ENCODE measurements at places on chromosomes 3 and 15.

GRCh38 chr15:49927189-49927861, 191.7 kb downstream of the ATP8B4 start:
- no peak for DNase-seq

DNA sequence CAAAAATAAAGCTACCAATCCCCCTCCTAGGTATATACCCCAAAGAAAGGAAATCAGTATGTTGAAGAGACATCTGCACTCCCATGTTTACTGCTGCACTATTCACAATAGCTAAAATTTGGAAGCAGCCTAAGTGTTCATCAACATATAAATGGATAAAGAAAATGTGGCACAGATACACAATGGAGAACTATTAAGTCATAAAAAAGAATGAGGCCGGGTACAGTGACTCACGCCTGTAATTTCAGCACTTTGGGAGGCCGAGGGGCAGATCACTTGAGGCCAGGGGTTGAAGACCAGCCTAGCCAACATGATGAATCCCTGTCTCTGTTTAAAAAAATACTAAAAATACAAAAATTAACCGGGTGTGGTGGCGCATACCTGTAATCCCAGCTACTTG, 10.0 kb upstream of the PTPN9 start:
- no peak for DNase-seq

- DNase-seq: no peak
These were observed 60.8 kb upstream of the PXYLP1 start for GRCh38 chr3:141170678-141171295.

GRCh38 chr3:31377045-31377642, 155.6 kb upstream of the STT3B start:
- no peak for DNase-seq

GRCh38 chr15:78715930-78716329, 74.9 kb upstream of the CHRNB4 start:
- no peak for DNase-seq

DNA sequence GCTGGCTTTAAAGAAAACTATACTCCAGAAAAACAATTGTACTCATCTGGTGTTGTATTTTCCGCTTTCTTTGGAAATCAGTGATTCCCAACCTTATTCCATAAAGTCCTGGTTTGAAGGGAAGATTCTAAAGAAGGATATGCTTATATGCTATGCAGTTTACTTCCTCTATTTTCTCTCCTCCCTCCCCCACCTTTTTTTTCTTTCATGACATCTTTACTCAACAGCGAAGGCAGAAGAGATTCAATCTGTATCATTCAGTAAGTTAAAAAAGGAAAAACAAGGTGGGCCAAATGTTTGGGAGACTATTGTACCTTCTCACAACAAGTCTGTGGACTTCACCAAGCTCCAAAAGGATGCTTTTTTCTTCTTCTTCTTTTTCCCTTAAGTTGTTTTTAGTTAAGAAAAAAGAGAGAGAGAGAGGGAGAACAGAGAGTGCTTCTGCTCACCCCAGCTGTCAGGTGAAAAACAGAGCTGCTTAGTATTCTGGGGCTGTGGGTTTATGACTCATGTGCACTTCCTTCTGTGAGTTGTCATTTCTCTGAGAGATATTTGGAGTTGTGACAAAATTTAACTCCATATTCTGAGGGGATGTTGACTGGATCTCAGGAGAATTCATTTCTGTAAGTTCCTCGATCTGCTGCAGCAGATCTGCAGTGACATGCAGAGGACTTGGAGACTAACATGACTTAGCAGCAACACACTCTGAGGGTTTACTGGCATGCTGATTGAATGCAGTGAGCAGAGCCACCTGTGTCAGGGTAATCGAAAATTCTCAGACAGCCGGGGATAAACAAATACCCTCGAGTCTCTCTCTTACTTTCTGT, 70.7 kb downstream of the SSR3 start:
- no peak for DNase-seq
